ENCODE measurements at places on chromosomes 7 and 10. TPM values are rescaled to one million over a fixed set of nuclear protein-coding genes. Genes with fewer than 3 reads are reported as not detected.

GRCh38 chr7:96388620-96389383, 66.9 kb upstream of the SLC25A13 start:
- H3K4me1 ChIP-seq: peaks cover 3% of the 10 kb centered on the region
- no peak overlapping the region for H3K4me3 ChIP-seq
- DNase-seq: no peak

GRCh38 chr7:97959046-97959445, 30.9 kb downstream of the OCM2 start:
- no peaks in the 10 kb centered on the region for H3K27me3 ChIP-seq
- no peak for DNase-seq
- no peaks in the 10 kb centered on the region for H3K4me1 ChIP-seq
- no peak overlapping the region for H3K27ac ChIP-seq
- H3K4me3 ChIP-seq: peak overlapping the region; percentile 10

DNA sequence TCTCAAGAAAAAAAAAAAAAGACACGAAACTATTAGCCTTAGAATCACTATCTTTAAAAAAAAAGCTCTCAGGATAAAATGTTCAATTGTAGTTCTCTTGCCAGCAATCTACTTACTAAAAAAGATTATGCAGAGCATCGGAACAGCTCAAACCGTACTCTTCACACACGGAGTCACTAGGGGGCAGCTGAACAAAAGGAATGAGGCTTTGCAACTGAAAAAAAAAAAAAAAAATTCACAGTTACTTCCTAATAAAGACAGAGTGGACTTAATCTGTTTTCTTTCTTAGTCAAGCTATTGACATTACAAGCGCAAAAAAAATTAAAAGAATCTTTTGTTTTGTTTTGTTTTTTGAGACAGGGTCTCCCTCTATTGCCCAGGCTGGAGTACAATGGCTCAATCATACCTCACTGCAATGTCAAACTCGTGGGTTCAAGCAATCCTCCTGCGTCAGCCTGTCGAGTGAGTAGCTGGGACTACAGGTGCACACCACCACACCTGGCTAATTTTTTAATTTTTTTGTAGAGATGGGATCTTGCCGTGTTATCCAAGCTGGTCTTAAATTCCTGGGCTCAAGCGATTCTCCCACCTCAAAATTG, 11.5 kb downstream of the PMS2 start:
- H3K27ac ChIP-seq: no peak overlapping the region
- no peak for DNase-seq
- H3K36me3 ChIP-seq: peaks cover 11% of the 10 kb centered on the region
- H3K4me1 ChIP-seq: no peaks in the 10 kb centered on the region
- H3K4me3 ChIP-seq: no peak overlapping the region

DNA sequence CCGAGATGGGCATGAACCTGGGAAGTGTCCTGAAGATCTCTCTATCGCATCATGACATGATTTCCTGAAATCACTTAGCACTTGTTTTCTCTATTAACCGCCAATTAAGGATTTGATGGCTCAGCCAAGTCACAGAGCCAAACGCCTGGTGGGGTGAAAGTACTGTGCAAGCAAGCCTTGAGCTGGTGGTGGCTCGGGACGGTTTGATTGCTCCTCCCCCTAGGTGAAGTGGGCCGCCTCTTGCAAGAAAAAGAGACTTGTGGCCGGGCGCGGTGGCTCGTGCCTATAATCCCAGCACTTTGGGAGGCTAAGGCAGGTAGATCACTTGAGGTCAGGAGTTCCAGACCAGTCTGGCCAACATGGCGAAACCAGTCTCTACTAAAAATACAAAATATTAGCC, 50.3 kb downstream of the COL26A1 start:
- peaks cover 27% of the 10 kb centered on the region for H3K36me3 ChIP-seq
- H3K4me1 ChIP-seq: peaks cover 16% of the 10 kb centered on the region
- no peaks in the 10 kb centered on the region for H3K27me3 ChIP-seq
- no peak for DNase-seq

DNA sequence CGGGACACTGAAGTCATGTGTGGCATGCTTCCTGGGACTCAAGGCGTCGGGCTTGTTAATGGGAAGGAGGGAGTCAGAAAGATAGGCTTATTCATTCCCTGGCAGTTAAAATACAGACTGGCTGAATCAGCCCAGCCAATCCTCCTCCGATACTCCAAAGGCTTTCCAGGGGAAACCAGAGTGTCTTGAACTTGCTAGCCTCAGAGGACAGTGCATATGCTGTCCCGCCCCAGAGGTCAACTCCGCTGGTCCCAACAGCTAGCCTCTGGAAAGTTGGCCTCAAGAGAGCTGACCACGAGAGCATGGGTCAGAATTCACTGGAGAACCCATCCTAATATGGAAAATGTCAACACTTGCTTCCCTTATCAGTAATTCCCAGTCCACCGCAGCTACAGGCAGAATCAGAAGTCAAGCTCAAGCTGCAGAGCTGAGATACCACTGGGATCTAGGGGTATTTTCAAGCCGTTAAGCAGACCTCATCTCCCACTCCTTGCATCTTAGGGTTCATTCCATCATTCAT, 43.0 kb downstream of the ELMO1 start:
- no peak for DNase-seq
- H3K36me3 ChIP-seq: no peaks in the 10 kb centered on the region
- peaks cover 8% of the 10 kb centered on the region for H3K4me1 ChIP-seq
- H3K27me3 ChIP-seq: no peaks in the 10 kb centered on the region
- H3K4me3 ChIP-seq: no peak overlapping the region

- DNase-seq: no peak
- H3K27me3 ChIP-seq: no peaks in the 10 kb centered on the region
Observed at GRCh38 chr10:78348411-78349164, 314.9 kb downstream of the RPS24 start.

GRCh38 chr7:114822844-114823243, 99.0 kb upstream of the MDFIC start:
- DNase-seq: no peak
- no peaks in the 10 kb centered on the region for H3K27me3 ChIP-seq
- no peaks in the 10 kb centered on the region for H3K4me1 ChIP-seq
- no peak overlapping the region for H3K27ac ChIP-seq
- H3K36me3 ChIP-seq: peaks cover 3% of the 10 kb centered on the region

DNA sequence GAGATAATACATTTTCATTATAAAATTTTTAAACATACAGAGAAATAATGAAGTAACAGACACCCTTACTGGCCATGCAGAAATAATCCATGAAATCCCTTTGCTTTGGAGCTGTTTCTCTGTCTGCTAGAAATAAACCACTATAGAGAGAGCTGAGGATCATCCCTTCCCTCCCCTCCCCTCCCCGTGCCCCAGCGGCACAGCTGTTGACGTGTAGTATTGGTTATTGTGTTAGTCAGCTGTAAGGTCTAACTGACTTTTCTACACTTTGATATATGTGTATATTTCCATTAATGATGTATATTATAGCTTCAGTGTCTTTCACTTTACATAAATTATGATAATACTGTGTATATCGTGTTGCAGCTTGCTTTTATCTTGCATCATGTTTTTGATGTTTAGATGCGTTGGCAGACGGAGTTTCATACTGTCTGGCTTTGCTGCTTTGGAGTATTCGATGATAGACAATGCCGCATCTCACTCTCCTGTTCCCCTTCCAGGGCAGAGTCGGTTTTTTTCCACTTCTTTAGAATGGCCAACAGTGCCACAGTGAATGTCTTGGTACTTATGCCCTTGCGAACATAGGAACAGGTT, 27.4 kb upstream of the GRID1 start:
- no peak for DNase-seq
- no peak overlapping the region for H3K4me3 ChIP-seq
- H3K27ac ChIP-seq: no peak overlapping the region
- H3K4me1 ChIP-seq: peaks cover 4% of the 10 kb centered on the region
- H3K27me3 ChIP-seq: peaks cover 74% of the 10 kb centered on the region

GRCh38 chr7:120760050-120760449, 97.9 kb downstream of the TSPAN12 start:
- H3K27ac ChIP-seq: no peak overlapping the region
- no peaks in the 10 kb centered on the region for H3K27me3 ChIP-seq
- no peaks in the 10 kb centered on the region for H3K36me3 ChIP-seq
- no peak overlapping the region for H3K4me3 ChIP-seq
- H3K4me1 ChIP-seq: no peaks in the 10 kb centered on the region

- DNase-seq: no peak
- no peak overlapping the region for H3K27ac ChIP-seq
- H3K4me1 ChIP-seq: no peaks in the 10 kb centered on the region
Observed at GRCh38 chr10:49662169-49662830, 17.2 kb upstream of the C10orf53 start.

DNA sequence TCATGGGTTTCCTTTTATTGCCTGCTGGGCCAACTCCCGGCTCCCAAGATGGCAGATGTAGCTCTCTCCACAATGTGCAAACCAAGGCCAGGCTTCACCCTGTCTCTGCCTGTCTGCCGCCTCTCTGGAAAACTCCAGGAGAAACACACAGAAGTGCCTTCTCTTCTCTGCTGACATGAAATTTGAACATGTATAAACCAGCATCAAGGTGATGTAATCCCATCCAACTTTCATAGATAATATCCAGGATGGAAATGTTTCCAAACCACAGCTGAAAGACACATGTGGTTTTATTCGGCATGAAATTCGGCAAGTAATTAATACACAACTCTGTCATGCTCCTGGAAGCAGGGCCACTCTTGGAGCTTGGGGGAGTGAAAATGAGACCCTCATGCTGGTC, 297.2 kb downstream of the C7orf25 start:
- H3K4me3 ChIP-seq: no peak overlapping the region
- H3K27ac ChIP-seq: no peak overlapping the region
- no peak for DNase-seq
- H3K36me3 ChIP-seq: no peaks in the 10 kb centered on the region

DNA sequence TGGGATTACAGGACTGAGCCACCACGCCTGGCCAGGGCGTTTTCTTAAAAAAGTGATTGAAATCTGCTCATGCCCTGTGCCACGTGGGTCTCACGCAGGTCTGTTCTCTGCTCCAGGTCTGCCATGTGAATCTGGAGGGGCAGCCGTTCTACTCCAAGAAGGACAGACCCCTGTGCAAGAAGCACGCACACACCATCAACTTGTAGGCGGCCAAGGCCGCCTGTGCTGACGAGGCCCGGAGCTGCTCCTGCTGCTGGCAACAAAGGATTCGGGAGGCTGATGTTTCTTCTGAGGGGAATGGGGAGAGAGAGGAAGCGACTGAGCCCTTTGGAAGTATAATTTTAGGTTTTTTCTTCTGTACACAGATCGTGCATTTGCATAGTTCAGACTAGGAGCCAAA, 23.6 kb upstream of the BMPR1A start:
- no peak overlapping the region for H3K4me3 ChIP-seq
- H3K27ac ChIP-seq: no peak overlapping the region
- H3K36me3 ChIP-seq: no peaks in the 10 kb centered on the region
- H3K4me1 ChIP-seq: peaks cover 8% of the 10 kb centered on the region
- no peak for DNase-seq
- H3K27me3 ChIP-seq: no peaks in the 10 kb centered on the region

- no peak overlapping the region for H3K4me3 ChIP-seq
- H3K36me3 ChIP-seq: peaks cover 3% of the 10 kb centered on the region
- H3K27me3 ChIP-seq: no peaks in the 10 kb centered on the region
- DNase-seq: no peak
- no peak overlapping the region for H3K27ac ChIP-seq
Observed at GRCh38 chr7:40493609-40494051, 358.8 kb downstream of the SUGCT start.

DNA sequence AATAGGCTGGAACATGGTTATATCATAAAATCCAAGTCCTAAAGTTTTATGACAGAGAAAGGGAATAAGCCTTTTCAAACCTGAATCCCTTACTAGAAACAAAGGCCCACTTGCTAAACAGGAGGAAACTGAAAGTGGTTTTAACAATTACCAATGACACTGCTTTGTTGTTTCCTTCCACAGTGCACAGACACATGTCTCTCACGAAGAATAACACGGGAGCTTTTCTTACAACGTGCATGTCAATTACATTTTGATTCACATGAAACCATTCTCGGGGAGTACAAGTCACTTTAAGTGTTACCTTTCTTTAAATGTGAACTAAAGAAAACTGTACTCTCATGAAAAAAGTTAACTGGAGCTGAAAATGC, 1.4 kb downstream of the MRPS33 start:
- H3K4me1 ChIP-seq: peaks cover 27% of the 10 kb centered on the region
- DNase-seq: no peak
- H3K4me3 ChIP-seq: peak overlapping the region; percentile 100
- peaks cover 3% of the 10 kb centered on the region for H3K36me3 ChIP-seq

- peaks cover 37% of the 10 kb centered on the region for H3K4me1 ChIP-seq
- no peak for DNase-seq
- no peaks in the 10 kb centered on the region for H3K27me3 ChIP-seq
- H3K36me3 ChIP-seq: peaks cover 5% of the 10 kb centered on the region
- H3K27ac ChIP-seq: no peak overlapping the region
Observed at GRCh38 chr7:138958391-138958956, 22.7 kb downstream of the KIAA1549 start.

DNA sequence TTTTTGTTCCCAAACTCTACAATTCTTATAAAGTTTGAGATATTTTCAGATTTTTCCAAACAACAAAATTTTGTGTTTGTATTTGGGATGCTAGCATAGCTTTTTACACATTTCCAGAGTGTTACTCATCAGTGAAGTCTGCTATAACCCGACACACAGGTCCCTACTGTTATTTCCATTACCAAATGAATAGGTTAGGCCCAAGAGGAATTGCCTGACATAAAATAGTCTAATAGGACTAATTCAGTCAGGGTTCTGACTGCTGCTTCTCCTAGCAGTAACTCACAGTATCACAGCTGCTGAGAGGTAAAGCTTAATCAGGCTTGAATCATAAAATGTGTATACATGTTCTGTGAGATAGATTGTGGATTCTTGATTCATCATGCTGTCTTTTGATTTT, 49.1 kb upstream of the STRIP2 start:
- DNase-seq: no peak
- H3K4me3 ChIP-seq: no peak overlapping the region
- no peaks in the 10 kb centered on the region for H3K36me3 ChIP-seq
- H3K4me1 ChIP-seq: peaks cover 13% of the 10 kb centered on the region
- no peaks in the 10 kb centered on the region for H3K27me3 ChIP-seq

Gene PDLIM1
- 26.2 TPM for total RNA-seq

Gene MEOX2
- 1.4 TPM for total RNA-seq

Gene GOLGA7B
- total RNA-seq: 0.36 TPM

Gene ZNF92
- 28.7 TPM for total RNA-seq

Gene NPY4R
- total RNA-seq: not detected

Gene STK31
- total RNA-seq: 0.58 TPM

Gene NCAPG2
- 86.7 TPM for total RNA-seq

Gene TUBB8
- total RNA-seq: 0.68 TPM

Gene ZP3
- not detected for total RNA-seq

Gene METTL27
- 2.3 TPM for total RNA-seq

Gene PRSS37
- total RNA-seq: not detected
